ENCODE measurements at places on chromosomes 5 and 9. TPM values are rescaled to one million over a fixed set of nuclear protein-coding genes. Genes with fewer than 3 reads are reported as not detected.

The TMEM232 gene
- 24.1 TPM for total RNA-seq

The SMIM33 gene
- not detected for total RNA-seq

The TYRP1 gene
- total RNA-seq = 0.31 TPM

The HACD4 gene
- total RNA-seq = 0.94 TPM

The PDZD2 gene
- total RNA-seq = 47.3 TPM

The FAM78A gene
- 1.9 TPM for total RNA-seq

The MEIKIN gene
- total RNA-seq = not detected

The DNAJB5 gene
- total RNA-seq = 47.9 TPM

The LTC4S gene
- 6.9 TPM for total RNA-seq

The PSMD5 gene
- 31.6 TPM for total RNA-seq

The FSTL4 gene
- 2.8 TPM for total RNA-seq

The LMBRD2 gene
- 66.0 TPM for total RNA-seq

The HAVCR1 gene
- 0.94 TPM for total RNA-seq

The CLIC3 gene
- total RNA-seq = not detected

The CCL27 gene
- not detected for total RNA-seq
